ENCODE measurements at places on chromosomes 6 and 20. TPM values are rescaled to one million over a fixed set of nuclear protein-coding genes. Genes with fewer than 3 reads are reported as not detected.

GRCh38 chr6:15796844-15797243 lies 134.0 kb upstream of the DTNBP1 start:
- H3K36me3 ChIP-seq, result no peaks in the 10 kb centered on the region
- no peak for DNase-seq
- H3K4me3 ChIP-seq, result no peak overlapping the region
- H3K27ac ChIP-seq, result no peak overlapping the region
- no peaks in the 10 kb centered on the region for H3K27me3 ChIP-seq

GRCh38 chr6:75210885-75211739 lies 5.3 kb upstream of the COL12A1 start:
- H3K27me3 ChIP-seq, result peaks cover 28% of the 10 kb centered on the region
- no peak overlapping the region for H3K27ac ChIP-seq
- peak; percentile 48 for DNase-seq
- H3K4me1 ChIP-seq, result peaks cover 28% of the 10 kb centered on the region

DNA sequence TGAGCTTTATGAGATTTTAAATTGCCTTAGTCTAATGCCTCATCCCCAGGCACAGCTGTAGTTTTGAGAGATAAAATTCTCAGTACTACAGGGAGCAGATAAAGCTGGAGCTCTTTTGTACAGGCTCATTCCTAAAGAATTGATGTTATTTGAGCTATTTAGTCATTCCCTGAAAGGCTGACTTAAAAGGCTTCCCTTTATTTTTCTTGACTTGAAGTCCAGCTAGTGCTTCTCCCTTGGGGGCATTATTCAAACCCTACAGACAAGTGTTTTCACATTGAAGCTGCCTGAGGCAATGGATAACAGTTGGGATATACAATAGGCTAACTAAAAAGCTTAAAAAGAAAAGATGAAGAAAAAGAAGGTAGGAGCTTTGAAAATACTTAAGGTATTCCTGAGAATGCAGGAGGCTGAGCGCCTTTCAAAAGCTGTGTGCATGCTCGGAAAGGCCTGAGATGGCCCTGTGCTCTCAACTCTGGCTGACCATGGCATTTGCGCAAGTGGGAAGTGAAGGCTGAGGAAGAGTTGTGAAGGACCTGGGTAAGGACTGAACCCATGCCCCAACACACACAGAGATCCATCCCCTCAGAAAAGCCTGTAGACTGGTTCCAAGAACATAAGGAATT lies 315.1 kb downstream of the SMOC2 start:
- no peaks in the 10 kb centered on the region for H3K36me3 ChIP-seq
- H3K27me3 ChIP-seq, result no peaks in the 10 kb centered on the region

DNA sequence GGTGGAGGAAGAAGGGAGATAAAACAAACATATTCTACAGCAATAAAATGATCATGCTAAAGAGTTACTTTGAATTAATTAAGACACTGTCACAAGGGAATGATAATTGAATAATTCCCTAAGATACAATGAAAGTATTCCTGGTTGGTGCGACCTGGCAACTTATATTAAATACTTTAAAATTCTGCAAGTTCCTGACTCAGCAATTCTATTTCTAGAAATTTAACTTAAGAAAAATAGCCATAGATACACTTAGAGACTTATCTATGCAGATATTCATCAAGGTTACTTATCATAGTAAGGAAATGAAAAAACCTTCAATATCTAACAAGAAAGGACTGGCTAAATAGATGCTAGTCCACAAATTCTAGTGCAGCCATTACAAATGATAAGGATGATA lies 156.0 kb downstream of the BACH2 start:
- DNase-seq, result no peak
- H3K27ac ChIP-seq, result no peak overlapping the region
- H3K36me3 ChIP-seq, result no peaks in the 10 kb centered on the region
- H3K4me1 ChIP-seq, result peaks cover 36% of the 10 kb centered on the region

- H3K4me3 ChIP-seq, result no peak overlapping the region
- H3K4me1 ChIP-seq, result no peaks in the 10 kb centered on the region
- no peaks in the 10 kb centered on the region for H3K36me3 ChIP-seq
- no peak for DNase-seq
- H3K27me3 ChIP-seq, result no peaks in the 10 kb centered on the region
- H3K27ac ChIP-seq, result no peak overlapping the region
These were observed 41.7 kb downstream of the SYNE1 start for GRCh38 chr6:152595499-152595898.

DNA sequence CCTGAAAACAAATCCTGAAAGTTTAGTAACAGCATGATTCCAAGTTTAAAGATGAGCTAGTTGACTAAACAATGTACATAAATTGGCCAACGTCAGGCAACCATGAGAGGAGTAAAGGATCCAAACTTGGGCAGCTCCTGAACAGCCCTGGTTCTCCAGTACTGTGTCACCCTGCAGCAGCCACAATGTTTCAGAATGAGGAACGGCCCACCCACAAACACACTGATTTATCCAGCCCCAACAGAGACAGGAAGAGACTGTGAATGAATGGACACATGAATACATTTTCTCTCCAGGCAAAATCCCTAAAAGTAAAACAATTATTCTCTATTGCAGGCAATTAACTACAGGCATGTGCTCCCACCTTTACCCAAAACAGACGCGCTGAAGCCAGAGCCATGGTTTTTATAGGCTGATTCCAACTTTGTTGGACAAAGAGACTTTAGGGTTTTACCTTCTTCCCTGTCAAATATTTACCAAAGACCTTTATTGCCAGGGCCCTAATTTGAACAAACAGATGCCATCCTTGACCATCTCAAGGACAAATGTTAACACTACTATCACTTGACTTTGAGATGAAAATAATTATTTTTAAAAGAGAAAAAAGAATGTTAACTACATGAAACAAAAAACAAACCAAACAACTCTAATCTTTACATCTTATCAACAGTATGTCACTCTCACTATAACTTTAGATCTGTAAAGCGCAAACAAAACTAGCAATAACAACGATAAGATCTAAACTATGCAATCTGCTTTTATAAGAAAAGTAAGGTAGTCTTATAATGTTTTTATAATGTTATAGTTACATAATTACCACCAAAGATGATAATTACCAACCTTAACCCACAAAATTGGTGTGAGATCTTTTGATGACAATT lies 22.9 kb downstream of the CNKSR3 start:
- no peak overlapping the region for H3K27ac ChIP-seq
- no peak for DNase-seq
- no peak overlapping the region for H3K4me3 ChIP-seq

DNA sequence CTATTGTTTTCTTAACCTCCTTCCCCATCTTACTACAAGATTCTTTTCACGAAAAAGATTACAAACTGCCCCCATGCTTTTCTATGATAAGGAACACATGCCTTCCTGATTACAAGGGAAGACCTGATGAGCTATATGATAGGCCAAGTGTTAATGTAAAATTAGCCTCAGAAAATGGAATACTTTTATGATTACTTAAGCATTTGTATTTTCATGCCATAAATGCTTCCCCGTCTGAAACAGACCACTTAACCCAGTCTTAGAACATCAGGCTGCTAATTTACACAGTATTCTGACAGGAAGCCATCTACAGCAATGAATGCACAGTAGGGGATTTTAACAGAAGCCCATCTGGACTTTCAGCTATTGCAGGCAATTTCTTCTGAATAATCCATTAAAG lies 274.9 kb downstream of the HAO1 start:
- no peak overlapping the region for H3K27ac ChIP-seq
- H3K36me3 ChIP-seq, result no peaks in the 10 kb centered on the region
- H3K27me3 ChIP-seq, result no peaks in the 10 kb centered on the region
- no peak overlapping the region for H3K4me3 ChIP-seq

GRCh38 chr6:36064770-36065396 lies 37.3 kb downstream of the MAPK14 start:
- no peak overlapping the region for H3K27ac ChIP-seq
- peaks cover 1% of the 10 kb centered on the region for H3K36me3 ChIP-seq
- peaks cover 27% of the 10 kb centered on the region for H3K4me1 ChIP-seq

- no peaks in the 10 kb centered on the region for H3K27me3 ChIP-seq
- DNase-seq, result no peak
- H3K36me3 ChIP-seq, result no peaks in the 10 kb centered on the region
- H3K4me1 ChIP-seq, result peaks cover 4% of the 10 kb centered on the region
- no peak overlapping the region for H3K27ac ChIP-seq
These were observed 13.2 kb downstream of the CITED2 start for GRCh38 chr6:139361211-139361610.

GRCh38 chr6:18820725-18821124 lies 433.6 kb downstream of the RNF144B start:
- no peak for DNase-seq
- H3K4me3 ChIP-seq, result no peak overlapping the region
- H3K36me3 ChIP-seq, result no peaks in the 10 kb centered on the region

GRCh38 chr6:102149191-102149590 lies 755.7 kb downstream of the GRIK2 start:
- H3K27ac ChIP-seq, result no peak overlapping the region
- H3K27me3 ChIP-seq, result no peaks in the 10 kb centered on the region
- no peaks in the 10 kb centered on the region for H3K4me1 ChIP-seq
- H3K4me3 ChIP-seq, result no peak overlapping the region
- H3K36me3 ChIP-seq, result no peaks in the 10 kb centered on the region

GRCh38 chr6:21213492-21213891 lies 380.1 kb upstream of the SOX4 start:
- no peaks in the 10 kb centered on the region for H3K4me1 ChIP-seq
- H3K4me3 ChIP-seq, result no peak overlapping the region
- no peaks in the 10 kb centered on the region for H3K36me3 ChIP-seq
- no peak overlapping the region for H3K27ac ChIP-seq
- H3K27me3 ChIP-seq, result no peaks in the 10 kb centered on the region

DNA sequence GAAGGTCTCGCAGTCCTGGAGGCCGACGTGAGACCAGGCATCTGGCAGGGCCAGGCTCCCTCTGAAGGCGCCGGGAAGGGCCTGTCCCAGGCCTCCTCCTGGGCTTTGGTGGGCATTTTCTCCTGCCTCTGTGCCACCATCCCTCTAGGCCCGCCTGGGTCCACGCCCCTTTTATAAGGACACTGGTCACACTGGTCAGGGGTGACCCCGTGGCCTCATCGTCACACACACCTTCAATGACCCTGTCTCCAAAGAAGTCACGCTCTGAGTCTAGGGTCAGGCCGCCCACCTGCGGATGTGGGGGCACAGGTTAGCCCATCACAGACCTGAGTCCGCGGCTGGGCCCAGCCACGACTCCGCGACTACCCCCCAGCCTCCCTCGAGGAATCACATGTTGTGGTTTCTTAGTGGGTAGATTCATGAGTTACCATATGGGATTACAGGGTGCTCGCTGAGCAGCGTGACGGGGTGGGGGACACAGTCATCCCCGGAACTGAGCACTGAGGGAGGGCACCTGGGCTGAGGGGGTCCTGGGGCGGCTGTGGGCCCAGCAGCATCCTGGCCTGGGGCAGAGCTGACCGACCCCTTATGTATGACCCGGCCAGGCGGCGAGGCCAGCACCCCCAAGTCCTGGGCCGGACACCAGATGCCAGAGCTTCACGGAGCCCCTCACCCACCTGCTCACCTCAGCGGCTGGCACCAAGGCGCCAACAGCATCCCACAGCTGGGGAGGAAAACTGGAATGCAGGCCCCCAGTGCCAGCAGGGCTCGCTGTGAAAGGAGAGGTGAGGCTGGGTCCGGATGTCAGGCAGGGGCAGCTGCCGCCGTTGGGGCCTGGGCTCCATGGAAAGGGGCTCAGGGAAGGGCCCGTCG lies 115.9 kb downstream of the DLL1 start:
- no peaks in the 10 kb centered on the region for H3K4me1 ChIP-seq
- DNase-seq, result no peak
- no peak overlapping the region for H3K4me3 ChIP-seq
- H3K36me3 ChIP-seq, result no peaks in the 10 kb centered on the region

The CDC25B gene
- total RNA-seq, result 78.0 TPM

The WFDC2 gene
- total RNA-seq, result 0.55 TPM

The PKHD1 gene
- not detected for total RNA-seq

The ELOVL2 gene
- not detected for total RNA-seq

The MEP1A gene
- not detected for total RNA-seq

The KCNK5 gene
- 28.4 TPM for total RNA-seq

The ADGRF1 gene
- total RNA-seq, result not detected

The KCNS1 gene
- 0.28 TPM for total RNA-seq

The CD93 gene
- total RNA-seq, result 0.53 TPM

Measured in CD8-positive, alpha-beta memory T cell (primary cell).